ENCODE measurements at places on chromosomes 16 and 17.
A peak's percentile ranks its signal among the peaks of the same experiment; 100 is the strongest.

- ATAC-seq, result no peak
Measured at GRCh38 chr16:51701025-51701424, 550.0 kb upstream of the SALL1 start.

- ATAC-seq, result no peak
Measured at GRCh38 chr17:63023049-63023448, 57.0 kb downstream of the TANC2 start.

- ATAC-seq, result peak; percentile 93
Measured at GRCh38 chr17:48492401-48493298, 38.2 kb downstream of the HOXB1 start.

DNA sequence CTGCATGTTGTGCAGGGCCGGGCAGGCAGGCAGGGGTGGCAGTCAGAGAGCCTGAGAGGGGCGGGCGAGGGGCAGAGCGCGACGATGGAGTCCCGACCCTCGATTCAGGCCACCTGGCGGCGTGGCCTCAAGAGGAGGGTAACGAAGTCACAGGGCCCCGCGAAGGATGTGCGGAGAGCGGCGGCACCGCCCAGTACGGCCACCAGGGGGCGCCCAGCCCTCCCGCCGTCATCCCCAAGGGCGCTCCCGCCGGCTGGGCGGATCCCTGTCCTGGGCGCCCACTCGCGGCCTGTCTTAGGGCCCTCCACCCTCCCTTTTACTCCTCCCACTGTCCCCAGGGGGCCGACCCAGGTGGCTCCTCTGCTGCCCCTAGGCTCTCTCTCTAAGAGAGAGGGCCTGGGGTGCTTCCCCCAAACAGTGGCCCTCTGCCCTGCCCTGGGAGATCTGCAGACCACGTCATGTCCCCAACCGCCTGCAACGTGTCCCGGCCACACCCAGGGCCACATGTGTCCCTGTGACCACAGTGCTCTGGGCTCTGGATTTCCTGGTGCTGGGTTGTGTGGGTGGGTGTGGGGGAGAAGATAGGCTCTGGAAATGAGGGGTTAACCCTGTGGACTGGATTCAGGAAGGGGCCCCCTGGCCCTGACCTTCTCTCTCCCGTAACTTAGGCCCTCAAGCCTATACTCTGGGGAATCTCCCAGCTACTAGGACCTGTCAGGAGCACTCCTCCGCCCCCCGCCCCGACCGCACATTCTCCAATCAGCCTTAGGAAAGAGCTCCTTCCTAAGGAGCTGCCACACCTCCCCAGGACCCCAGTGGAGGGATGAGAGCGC, 5.9 kb downstream of the DPEP2 start:
- ATAC-seq, result peak; percentile 95

DNA sequence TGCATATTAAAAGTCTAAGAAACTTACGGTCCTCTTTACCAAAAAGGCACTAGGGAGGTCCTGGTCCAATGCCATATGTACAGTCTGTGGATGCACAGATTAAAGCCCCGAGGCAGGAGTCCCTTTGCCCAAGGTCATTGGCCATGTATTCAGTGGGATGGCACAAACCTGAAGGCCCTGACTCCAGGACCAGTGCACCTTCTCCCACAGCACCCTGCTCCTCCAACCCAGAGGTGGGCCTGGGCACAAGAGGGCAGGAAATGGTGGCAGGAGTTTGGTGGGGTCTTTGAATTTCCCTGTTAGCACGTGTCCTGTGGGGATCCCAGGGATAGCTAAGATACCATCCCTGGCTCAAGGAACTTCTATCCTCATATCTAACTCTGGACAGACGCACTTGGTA, 28.5 kb downstream of the TLE7 start:
- ATAC-seq, result no peak

DNA sequence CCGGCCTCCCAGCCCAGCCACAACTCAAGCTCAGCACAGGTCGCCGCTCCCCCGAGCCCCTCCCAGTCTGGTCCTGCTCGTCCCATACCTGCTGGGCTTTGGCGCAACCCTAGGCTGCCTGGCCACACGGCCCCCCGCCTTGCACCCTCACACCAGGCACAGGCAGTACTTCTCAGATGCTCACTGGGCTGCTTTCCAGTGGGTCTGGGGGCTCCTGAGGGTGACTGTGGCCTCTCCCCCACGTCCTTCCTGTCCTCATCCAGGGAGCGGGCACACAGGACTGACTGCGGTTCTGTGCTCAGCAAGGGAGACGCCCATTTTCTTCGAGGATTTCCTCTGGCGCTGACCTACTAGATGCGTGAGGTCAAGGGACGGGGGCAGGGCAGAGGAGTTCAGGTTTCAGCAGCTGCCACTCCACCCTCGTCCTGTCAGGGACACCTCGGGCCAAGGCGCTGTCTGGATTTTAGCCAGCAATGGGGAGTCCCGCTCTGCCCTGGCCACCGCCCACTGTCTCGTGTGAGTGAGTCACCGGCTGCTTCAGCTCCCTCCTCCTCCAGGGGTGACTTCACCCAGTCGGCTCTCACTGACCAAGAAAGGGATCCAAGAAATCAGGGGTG, 115.8 kb downstream of the NPIPB11 start:
- ATAC-seq, result peak; percentile 88

GRCh38 chr17:62045517-62045916, 19.6 kb downstream of the MED13 start:
- no peak for ATAC-seq

DNA sequence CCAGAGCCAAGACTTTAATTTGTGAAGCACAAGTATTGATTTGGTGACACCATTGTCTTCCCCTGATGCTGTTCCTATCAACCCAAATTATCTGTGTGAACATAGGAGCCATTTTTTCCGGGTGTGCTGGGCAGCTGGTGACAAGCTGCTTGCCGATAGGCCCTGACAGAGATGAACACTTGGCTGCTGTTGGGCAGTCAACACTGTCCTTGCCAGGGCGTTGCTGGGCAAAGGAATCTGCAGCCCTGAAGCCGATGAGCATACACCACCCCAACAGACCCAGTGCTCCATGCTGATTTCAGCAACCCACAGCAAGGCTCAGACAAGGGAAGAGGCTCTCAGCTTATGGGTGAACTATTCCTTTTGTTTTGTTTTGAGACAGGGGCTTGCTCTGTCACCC, 105.4 kb downstream of the YPEL2 start:
- ATAC-seq, result no peak

DNA sequence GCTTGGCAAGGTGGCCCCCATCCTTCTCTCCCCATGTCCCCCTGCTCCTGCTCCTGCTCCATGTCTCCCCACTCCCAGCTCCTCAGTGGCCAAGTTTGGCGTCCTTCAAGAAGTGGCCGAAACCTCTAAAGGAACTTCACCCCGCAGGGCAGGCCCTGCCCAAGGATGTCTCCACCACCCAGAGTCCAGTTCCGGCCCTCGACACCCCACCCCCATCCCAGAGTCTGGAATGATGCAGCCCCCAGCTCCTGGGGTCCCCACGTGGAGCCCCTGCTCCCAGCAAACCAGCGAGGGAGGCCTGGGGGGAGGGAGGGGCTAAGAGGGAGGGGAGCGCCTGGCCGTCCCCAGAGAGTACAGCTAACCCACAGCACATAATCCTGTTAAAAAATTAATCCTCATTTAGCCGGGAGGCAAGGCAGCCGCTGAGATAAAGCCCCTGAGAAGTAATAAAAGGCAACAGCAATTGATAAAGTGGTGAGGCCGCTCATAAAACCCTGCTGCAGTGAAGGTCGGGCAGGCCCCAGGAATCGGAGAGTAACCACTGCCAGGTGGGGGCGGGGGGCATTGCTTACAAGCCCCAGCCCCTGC, 9.9 kb upstream of the ENPP7 start:
- ATAC-seq, result no peak

DNA sequence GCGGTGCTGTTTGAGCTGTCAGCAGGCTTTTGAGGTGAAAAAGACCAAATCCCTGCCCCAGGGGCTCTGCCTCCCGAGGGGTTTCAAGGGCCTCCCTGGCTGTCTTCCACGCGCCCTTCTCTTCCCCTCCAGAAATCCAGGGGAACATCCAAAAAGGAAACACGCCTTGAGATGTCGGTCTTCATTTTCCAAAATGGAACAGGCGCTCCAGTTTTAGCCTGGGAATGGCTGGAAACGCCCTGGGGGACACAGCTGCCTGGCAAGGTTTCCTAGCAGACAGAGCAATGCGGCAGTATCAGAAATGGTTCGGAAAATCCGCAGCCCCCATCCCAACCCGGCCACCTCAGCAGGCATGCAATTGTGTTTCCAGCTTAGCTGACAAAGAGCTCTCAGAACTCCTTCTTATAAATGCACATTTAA, 16.6 kb upstream of the LITAF start:
- ATAC-seq, result no peak

DNA sequence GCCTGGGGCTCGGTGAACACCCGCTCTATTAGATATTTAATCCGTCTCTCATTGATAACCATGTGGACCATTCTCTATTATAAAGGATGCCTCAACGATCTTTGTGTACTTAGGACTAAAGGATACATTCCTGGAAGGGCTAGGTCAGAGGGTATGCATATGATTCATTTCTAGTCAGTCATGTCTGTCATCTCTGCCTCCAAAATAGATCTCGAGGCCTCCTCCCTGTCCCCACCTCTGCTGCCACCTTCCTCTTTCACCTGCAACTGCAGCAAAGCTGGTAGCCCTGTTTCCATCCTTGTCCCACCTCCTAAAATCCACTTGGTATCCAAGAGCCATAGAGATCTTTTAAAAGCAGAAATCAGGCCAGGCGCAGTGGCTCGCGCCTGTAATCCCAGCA, 121.5 kb downstream of the KATNIP start:
- no peak for ATAC-seq

- ATAC-seq, result peak; percentile 21
Measured at GRCh38 chr17:63974594-63975192, 2.0 kb upstream of the SCN4A start.

Data from activated CD4-positive, CD25-positive, alpha-beta regulatory T cell treated with anti-CD3 and anti-CD28 coated beads, Interleukin-2, amount 50 U/mL, for 24 hours (primary cell).